ENCODE measurements at places on chromosomes 13 and 19. TPM values are rescaled to one million over a fixed set of nuclear protein-coding genes. Genes with fewer than 3 reads are reported as not detected.

The KLF16 gene
- 27.5 TPM for total RNA-seq

The GDF15 gene
- 0.60 TPM for total RNA-seq

The ARRDC5 gene
- total RNA-seq: 0.72 TPM

The CCNA1 gene
- 0.19 TPM for total RNA-seq

The SPACA4 gene
- total RNA-seq: not detected

The DHDH gene
- 3.6 TPM for total RNA-seq

DNA sequence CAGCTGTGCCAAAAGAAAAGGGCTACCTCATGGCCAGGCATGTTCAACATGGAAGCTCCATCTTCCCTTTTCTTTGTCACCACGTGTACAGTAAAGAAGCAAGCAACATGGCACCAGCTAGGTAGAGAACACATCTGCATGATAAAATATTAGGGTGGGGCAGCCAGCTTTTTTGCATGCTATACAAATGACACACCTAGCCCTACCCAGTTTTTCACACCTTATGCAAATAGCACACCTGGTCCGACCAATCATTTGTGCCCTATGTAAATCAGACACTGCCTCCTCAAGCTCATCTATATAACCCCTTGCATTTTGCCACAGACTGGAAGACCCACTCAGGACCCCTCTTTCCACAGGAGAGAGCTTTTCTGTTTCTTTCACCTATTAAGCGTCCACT lies 85.5 kb downstream of the STOML3 start:
- DNase-seq: no peak

- DNase-seq: no peak
Observed at GRCh38 chr13:51714663-51715168, 89.2 kb downstream of the DHRS12 start.

DNA sequence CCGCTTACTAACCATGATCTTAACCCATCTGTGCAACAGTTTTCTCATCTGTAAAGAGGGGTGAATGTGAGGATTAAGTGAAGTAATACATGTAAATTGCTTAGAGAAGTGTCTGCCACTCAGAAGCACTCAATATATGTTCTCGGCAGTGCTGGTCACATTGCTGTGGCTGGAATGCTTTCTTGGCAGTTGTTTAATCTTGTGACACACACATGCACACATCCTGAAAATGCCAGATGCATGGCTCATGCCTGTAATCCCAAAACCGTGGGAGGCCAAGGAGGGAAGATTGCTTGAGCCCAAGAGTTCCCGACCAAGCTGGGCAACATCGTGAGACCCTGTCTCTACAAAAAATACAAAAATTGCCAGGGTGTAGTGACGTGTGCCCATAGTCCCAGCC lies 4.9 kb upstream of the DMKN start:
- DNase-seq: no peak

DNA sequence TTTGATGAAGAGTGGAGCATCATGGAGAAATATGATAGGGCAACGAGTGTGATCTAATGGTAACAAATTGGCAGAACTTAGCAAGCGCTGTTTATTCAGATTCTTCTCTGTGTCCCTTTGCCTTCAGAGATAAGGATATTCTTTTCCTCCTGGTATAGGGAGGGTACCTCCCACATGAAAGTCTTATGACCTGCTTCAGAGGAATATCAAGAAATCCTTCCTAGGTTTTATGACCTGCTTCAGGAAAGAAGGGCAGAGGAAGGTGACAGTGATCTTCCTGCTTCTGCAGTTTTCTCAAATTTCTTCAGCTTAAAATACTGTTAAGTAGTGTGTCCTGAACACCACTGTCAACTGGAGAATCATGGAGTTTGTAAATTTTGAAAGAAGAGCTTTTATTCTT lies 144.3 kb downstream of the DNAJC15 start:
- no peak for DNase-seq

DNA sequence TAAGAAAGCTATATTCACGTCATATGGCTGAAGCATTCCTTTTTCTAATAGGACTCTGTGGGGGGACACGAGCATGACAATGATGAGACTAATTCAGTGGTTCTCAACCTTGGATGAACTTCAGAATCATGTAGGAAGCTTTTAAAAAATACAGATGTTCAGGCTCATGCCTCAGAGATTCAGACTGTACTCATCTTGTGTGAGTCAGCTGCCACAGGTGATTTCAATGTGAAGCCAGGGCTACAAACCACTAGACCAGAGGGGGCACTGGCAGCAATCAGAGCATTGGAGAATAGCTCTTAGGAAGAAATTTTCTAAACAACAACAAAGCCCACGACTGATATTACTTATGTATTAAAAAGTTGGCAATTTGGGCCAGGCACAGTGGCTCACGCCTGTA lies 91.7 kb downstream of the SERP2 start:
- DNase-seq: no peak

- no peak for DNase-seq
Observed at GRCh38 chr13:74550039-74550438, 415.8 kb upstream of the KLF12 start.

DNA sequence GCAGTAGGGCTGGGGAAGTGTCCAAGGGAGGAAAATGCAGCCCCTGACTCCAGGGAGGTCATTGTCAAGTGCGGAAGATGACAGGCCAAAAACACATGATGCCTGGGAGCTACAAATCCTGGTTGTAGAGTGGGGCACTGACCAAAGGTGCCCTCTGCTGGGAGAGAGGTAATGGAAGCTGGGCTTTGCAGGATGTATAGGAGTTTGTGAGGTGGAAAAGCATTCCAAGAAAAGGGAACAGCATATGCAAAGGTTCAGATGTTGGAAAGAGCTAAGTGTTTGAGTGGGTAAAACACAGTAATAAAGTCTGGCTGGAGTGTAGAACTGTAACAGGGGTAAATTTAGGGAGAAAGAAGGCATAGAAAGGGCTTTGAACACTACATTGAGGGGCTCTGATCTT lies 46.9 kb upstream of the PTPRS start:
- no peak for DNase-seq

DNA sequence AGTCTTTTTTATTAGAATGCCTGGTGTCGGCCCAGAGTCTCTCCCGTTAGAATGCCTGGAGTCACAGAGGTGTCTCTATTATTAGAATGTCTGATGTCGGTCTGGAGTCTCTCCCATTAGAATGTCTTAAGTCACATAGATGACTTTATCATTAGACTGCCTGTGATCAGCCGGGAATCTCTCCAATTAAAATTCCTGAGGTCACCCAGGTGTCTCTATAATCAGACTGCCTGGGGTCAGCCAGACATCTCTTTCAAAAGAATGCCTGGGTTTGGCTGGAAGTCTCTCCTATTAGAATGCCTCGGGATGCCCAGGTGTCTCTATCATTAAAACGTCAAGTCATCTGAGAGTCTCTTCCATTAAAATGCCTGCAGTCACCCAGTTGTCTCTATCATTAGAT lies 1493.9 kb downstream of the UQCRFS1 start:
- no peak for DNase-seq

GRCh38 chr19:1910177-1910576 lies 5.0 kb downstream of the ADAT3 start:
- DNase-seq: no peak

DNA sequence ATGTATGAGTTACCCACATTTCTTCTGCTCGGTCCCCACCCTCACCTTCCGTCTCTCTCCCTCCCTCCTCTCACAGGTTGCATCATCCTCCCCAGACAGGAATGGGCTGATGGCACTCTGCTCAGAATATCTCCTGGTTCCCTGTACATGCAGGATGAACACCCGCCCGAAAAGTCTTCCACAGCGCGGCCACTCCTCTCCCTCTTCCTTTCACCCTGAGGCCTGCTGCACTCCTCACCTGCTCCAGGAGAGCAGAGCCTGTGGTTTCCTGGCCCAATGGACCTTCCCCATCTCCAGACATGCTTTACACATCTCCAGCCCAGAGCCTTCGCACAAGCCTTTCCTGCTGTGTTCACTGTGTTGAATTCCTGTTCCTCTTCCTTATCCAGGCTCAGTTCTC lies 40.9 kb downstream of the GSX1 start:
- no peak for DNase-seq

DNA sequence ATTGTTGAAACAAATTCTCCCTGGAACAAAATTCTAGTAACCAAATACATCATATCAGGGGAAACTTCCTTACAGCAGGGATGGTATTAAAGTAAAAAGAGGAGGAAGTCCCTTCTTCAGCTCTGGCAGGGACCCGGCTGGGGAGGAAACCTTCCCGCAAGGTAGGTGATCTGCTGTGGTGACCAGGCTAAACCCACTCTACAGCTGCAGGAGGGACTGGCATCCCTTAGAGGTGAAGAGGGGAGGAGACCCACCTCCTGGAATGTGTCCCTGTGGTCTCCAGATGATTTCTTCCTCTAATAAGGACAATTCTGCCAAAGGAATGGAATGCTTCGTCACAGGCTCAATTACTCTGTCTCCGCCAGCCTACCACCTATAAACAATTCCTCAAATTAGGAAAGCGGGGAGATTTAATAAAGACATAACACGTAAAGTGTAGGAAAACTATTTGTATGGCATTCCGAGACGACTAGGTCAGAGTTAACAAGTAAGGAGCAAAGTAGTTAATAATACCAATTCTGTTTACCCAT lies 637 bp upstream of the PDS5B start:
- peak; percentile 10 for DNase-seq

DNA sequence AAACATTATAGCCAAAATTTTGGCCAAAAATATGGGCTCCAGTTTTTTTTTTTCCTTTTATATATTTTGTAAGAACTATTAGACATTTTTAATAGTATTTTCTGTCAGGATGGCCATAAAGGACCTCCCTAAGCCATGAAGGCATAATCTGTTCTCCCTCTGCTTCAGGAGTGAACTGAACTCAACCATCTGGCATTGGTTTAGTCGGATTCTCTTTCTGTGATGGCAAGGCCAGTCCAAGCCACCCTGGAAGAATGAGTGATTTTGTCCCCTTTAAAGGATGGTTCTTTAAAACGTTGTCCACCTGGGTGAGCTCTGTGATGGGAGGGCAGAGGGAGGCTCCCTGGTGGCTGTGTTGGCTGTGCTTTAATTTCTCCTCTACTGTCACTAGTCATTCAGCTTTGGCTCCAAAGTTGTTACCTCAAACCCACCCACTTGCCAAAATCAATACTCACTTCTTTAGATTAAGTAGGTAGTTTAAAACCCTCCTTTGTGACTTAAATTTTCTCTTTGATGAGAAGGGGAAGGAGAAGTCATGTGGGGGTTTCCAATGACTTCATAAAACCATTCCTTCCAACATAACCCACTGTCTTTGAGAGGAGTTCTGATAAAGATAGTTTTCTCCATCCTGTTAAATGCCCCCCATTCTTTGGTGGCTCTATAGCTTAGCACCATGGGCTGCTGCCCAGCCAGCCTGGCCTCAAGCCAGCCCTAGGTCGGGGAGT lies 4.4 kb downstream of the TNFRSF19 start:
- DNase-seq: no peak

GRCh38 chr13:66076417-66076816 lies 1153.7 kb downstream of the PCDH9 start:
- DNase-seq: no peak

GRCh38 chr13:20157151-20157796 lies 3.6 kb downstream of the GJA3 start:
- DNase-seq: no peak

GRCh38 chr13:72221276-72221962 lies 354.4 kb upstream of the DACH1 start:
- DNase-seq: no peak

- no peak for DNase-seq
Observed at GRCh38 chr13:110225609-110226574, 81.1 kb downstream of the COL4A1 start.

GRCh38 chr19:10228393-10228792 lies 2.7 kb downstream of the S1PR2 start:
- DNase-seq: no peak

GRCh38 chr19:8557642-8558238 lies 19.5 kb downstream of the MYO1F start:
- DNase-seq: no peak

Measured in activated T-cell treated with anti-CD3 and anti-CD28 coated beads, Interleukin-2, amount 50 U/mL, for 72 hours (primary cell).